ENCODE measurements at places on chromosomes 7 and 10. TPM values are rescaled to one million over a fixed set of nuclear protein-coding genes. Genes with fewer than 3 reads are reported as not detected.

The SORBS1 gene
- total RNA-seq: 1.5 TPM

The MACC1 gene
- total RNA-seq: 0.10 TPM

The AKR1C4 gene
- not detected for total RNA-seq

- no peak for DNase-seq
These were observed 60.1 kb upstream of the ARID5B start for GRCh38 chr10:61841338-61841875.

GRCh38 chr7:134419085-134419484, 39.8 kb downstream of the AKR1B1 start:
- no peak for DNase-seq

- no peak for DNase-seq
These were observed 40.7 kb downstream of the GRID2IP start for GRCh38 chr7:6510476-6511133.

GRCh38 chr7:5421714-5422395, 1.8 kb downstream of the TNRC18 start:
- DNase-seq: peak; percentile 12

GRCh38 chr7:99461221-99461620, 4.7 kb downstream of the ATP5MF start:
- DNase-seq: no peak

DNA sequence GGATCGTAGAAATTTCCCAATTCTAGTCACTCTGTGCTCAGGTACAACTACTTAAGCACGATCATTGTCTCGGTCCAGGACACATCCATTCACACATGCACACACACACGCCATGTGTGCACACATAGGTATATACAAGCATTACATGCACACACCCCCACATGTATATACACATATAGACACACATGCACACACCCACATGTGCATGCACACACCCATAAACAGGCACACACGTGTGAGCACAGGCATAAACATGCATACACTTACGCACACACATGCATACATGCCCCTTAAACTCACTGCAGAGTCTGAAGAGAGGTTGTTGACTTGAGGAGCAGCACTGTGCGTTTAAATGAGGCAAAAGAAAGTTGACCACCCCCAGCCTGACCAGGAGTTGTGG, 32.5 kb upstream of the INSIG1 start:
- no peak for DNase-seq

DNA sequence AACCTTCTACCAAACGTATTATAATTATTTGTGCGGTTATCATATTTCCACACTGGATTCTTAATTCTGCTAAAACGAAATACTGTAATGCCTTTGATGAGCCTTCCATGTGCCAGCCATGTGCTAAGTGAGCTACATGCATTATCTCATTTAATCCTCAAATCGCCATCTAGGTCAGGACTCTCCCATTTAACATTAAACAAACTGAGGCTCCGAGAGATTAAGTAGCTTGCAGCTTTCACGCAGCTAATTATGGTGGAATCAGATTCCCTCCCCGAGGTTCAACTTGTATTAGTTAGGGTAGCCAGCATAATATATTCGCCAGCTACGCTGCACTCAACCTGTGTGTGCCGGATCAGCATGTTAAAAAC, 798 bp upstream of the TSPAN33 start:
- DNase-seq: no peak

DNA sequence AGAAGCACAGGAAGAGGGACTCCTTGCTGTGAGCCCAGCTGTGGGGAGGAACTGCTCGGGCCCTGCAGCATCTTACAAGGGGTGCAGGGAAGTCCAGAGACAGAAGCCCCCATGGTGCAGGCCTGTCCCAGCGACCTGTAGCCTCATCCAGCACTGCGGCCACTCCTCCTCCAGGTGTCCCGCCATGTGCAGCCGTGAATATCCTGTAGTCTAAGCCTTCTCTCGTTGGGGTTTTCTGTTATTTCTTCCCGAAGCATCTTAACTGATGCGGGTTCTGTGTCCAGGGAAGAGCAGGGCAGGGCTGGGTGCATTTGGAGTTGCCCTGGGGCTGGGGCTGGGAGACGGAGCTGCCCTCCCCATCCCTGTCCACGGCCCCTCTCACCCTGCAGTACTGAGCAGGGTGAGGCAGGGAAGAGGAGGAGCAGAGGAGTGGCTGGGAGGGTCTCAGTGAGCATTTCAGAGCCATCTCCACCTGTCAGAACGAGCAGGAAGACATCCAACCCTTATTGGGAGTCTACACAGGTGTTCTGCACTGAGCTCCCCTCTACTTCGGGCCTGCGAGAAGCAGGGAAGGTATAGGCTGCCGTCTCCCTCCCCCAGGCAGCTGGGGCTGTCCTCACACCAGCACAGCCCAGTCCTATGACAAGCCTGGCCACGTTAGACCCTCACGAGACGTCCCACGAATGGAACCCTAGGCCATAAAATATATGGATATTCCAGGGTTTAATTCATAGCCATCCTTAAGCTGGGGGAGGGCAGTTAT, 494.5 kb downstream of the DNAJB6 start:
- DNase-seq: no peak

- no peak for DNase-seq
These were observed 5.5 kb downstream of the TACC2 start for GRCh38 chr10:121994429-121994941.

DNA sequence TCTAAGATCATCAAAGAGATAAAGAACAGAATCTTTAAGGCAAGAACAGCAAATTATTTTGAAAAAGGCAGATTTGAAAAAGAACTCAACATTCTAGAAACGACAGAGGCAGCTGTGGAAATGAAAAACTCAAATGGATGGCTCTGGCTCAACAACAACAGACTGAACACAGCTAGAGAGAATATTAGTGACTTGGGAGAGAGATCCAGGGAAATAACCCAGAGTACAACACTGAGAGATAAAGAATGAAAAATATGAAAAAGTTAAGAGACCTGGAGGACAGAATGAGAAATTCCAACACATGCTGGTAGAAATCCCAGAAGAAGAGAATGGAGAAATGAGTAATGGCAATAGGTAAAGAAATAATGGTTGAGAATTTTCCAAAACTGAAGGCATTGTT, 17.9 kb upstream of the ZNF777 start:
- no peak for DNase-seq
